Right lobe of liver (tissue), 6 donors: ENCODE measurements at places on chromosomes 13 and 19.

DNA sequence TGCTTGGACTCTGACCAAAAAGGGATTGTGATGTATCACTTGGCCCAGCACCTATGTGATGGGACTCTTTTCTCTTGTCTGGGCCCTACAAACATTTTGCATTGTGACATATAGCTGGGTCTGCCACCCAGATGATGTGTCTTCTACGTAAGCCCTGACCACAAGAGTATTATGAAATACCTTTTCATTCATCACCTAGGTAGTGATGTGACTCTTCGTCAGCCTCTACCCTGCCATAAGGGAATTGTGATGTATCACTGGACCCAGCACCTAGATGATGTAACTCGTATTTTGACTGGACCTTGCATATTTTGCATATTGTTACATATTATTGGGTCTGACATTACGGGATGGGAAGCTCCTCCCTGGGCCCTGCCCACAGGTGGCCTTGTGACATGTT lies 29.7 kb upstream of the ZNF681 start:
- DNase-seq, result no peak

DNA sequence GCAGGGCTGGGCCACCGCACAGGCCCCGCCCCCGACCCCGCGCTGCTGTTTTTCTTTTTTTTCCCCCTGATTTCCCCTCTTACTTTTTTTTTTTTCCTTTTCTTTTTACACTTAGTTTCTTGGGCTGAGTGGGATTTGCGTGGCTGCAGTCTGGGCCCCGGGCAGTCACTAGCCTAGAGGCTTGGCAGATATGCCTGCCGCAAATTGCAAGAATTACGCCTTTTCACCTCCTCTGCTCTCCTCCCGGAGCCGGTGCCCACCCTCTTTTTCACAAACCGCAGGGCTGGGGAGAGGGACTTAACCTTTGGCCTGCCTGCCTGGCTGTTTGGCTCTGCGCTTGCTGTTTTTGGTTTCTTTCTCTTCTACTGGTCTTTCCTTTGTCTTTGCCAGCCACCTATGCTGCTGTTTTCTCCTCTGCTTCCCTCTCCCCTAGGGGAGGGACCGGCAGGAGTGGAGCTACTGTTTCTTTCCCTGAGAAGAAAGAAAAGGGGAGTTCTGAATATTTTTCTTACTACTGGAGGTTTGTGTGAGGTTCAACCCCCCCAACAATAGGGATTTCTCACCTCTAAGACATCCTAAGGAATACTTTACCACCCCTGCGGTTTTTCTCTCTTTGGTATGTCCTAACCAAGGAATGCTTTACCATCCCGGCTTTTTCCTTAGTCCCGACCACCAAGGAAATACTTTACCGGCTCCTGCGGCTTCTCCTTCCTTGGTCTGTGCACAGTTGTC lies 11.0 kb downstream of the ZNF552 start:
- DNase-seq, result peak; percentile 65

- DNase-seq, result no peak
These were observed 3.8 kb downstream of the RPL13A start for GRCh38 chr19:49491030-49491803.

DNA sequence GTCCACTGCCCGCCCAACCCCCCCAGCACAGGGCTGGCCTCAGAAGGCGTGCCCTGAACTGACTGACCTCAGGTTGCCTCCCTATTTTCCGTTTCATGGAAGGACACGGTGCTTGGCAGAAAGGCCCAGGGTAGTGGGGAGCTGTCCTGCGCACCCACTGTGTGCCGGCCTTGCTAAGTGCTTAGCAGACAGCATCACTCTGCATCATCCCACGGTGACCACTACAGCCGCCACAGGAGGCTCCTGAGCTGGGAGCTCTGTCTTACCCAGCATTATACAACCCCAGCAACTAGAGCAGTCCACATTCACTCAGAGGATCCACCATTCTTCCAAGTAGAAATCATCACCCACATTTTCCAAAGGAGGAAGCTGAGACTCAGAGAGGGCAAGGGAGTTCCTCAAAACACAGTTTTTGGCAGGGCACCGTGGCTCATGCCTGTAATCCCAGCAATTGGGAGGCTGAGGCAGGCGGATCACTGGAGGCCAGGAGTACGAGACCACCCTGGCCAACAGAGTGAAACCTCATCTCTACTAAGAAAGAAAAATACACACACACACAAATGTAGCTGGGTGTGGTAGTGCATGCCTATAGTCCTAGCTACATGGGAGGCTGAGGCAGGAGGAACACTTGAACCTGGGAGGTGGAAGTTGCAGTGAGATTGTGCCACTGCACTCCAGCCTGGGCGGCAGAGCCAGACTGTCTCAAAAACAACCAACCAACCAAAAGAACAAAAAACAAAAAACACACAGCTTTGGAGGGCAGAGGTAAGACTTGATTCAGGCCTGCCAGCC lies 1.6 kb downstream of the SBK2 start:
- no peak for DNase-seq

DNA sequence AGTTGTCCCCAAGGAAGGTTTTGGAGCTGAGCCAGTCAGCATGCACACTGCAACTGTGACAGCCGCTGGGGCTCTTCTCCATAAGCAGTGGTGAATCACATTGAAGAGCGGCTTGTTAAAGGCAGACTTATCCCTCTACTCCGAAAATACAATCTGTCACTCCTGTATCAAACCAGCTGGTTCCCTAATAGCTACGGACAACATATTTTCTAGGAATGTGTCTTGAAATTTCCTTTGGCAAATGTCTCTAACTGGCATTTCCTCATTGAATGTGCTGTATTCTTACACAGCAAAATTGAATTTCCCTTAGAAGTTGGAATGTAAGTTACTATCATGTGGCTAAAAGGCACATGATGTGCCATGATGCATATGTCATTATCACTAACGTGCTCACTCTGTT lies 104.0 kb upstream of the GPR12 start:
- no peak for DNase-seq

DNA sequence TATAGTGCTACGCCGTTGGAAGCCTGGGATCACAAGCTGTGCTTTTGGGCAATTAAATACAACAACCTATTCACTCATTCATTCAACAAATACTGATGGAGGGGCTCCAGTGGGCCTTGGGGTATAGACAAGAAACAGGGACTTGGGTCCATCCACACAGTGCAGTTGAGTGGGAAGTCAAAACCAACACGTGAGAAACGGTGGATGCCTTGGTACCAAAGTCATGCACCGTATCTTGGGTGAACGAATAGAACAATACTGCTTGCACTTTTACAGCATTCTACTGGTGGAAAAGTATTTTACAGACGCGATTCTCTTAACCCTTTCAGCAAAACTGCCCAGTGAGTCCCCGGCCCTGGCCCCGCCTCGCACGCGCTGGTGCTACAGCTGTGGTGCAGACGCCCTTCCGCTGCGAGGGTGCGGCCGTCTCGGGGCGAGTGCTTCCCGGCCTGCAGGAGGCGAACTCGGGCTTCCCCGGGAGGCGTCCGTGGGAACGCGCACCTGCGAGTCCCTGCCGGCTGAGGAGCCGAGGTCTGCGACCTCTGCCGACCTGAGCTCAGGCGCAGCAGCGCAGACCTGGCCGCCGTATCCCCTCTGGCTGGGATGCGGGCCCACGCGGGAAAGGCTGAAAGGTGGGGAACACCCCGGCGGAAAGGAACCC lies 8.3 kb downstream of the TNFRSF19 start:
- peak; percentile 81 for DNase-seq

GRCh38 chr13:92974905-92975429 lies 251.6 kb upstream of the GPC6 start:
- DNase-seq, result no peak

DNA sequence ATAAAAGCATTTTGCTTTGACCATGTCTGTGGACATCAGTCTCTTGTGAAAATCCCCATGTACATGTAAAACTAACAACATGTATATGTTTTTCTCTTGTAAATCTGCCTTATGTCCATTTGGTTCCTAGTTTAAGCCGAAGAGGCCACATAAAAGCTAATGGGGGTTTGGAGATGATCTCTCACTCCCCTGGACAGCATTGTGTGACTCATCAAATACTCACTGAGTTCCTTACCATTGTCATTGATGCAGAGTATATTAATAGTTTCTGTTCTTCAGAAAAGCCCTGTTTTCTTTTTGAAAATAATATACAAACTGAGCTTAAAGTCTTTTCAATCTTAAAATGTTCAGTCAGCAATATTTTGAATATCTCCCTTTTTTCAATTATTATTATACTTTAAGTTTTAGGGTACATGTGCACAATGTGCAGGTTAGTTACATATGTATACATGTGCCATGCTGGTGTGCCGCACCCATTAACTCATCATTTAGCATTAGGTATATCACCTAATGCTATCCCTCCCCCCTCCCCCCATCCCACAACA lies 536.7 kb upstream of the HTR2A start:
- no peak for DNase-seq

DNA sequence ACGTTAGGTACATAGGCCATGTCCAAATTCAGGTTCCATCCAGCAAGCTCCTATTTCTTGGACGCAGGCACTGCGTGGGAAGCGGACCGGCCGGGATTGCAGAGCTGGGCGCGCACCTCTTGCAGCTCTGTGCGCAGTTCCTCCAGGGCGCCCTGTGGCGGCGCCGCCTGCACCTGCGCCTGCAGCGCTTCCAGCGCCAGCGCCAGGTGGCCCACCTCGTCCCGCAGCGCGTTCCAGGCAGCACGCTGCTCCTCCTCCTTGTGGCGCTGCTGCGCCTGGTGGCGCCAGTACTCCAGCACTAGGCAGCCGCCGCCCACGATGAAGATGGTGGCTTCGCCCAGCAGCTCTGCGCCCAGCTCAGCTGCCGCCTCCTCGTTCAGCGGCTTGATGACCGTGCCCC lies 31.1 kb downstream of the OPA3 start:
- DNase-seq, result no peak

DNA sequence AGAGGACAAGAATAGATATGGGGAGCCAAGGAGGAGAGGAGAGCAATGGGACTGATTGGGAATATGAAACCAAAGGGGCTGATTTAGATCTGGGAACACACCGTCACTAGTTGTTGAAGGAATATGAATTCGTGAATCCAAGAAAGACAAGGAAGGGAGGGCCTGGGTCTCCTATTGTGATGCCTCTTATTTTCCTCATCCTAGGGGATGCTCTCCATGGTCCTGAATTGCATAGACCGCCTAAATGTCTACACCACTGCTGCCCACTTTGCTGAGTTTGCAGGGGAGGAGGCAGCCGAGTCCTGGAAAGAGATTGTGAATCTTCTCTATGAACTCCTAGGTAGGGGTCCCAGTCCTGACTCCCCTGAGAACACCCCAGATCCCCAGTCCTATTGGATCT lies 21.5 kb downstream of the RYR1 start:
- no peak for DNase-seq

DNA sequence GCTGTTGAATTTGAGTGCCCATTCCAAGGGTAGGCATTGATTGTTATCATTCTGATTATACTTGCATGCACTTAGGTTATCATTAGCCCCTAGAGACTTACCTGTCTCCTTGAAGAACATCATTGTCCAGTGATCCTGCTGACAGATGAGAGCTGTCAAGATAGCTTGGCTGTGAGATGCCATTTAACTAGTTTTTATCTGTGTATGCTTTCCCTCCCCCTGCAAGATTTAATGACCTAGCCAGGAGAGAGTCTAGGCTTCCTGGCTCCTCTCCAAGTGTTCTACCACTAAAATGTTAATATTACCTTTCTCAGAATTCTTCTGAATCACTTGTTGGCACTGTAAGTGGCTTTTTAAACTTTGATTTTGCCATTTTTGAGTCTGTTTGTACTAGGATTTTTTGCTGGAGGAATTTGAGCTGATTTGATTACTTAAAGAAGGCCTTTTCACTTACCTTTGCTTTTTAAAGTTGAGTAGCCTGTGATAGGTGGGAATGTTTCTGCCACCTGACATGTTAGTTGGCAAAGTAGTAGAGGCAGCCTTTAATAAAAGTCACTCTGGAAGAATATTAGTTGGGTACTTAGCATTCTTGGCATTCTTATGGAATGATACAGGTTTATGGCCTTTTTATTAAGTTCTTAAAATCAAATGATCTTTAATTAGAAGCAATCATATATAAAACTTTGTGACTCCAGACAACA lies 41.1 kb downstream of the ARHGAP35 start:
- DNase-seq, result no peak

DNA sequence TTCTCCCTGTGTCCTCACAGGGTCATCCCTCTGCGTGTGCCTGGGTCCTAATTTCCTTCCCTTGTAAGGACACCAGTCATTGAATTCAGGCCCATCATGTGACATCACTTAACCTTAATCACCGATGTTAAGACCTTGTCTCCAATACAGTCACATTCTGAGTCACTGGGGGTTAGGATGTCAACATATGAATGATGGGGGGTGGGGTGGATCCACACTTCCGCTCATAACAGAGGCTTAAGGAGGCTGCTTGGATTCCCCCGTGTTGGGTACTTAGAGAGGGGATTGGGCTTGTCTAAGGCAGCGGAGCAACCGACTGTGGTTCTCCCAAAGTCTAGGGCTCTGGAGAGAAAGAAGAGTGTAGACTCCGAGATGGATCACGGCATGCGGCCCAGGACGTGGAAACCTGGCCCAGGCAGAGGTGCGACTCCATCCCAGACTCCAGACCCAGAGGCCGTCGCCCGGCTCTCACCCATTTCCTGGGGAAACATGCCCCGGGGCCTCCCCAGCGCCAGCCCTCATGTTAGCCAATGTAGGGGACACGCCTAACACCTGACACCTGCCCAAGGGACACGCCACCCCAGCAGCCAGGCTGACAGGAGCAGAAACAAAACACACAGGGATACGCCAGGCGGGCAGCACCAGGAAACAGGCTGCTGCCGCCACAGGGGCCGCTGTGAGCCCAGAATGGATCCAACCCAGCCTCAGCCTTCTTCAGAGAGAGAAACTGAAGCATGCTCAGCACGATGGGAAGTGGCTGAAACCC lies 17.1 kb upstream of the IGLON5 start:
- DNase-seq, result no peak

GRCh38 chr13:90055760-90056159 lies 1291.7 kb upstream of the MIR17HG start:
- no peak for DNase-seq

GRCh38 chr19:32519023-32519422 lies 62.0 kb upstream of the PDCD5 start:
- DNase-seq, result no peak

- no peak for DNase-seq
These were observed 28.0 kb upstream of the ZNF835 start for GRCh38 chr19:56699552-56699951.
